ENCODE measurements at places on chromosomes 13 and 19. TPM values are rescaled to one million over a fixed set of nuclear protein-coding genes. Genes with fewer than 3 reads are reported as not detected.

CEACAM3 gene
- not detected for total RNA-seq

SULT2B1 gene
- not detected for total RNA-seq

SIGLEC8 gene
- not detected for total RNA-seq

CPAMD8 gene
- total RNA-seq = 0.19 TPM

NCAN gene
- total RNA-seq = not detected

IGSF23 gene
- 0.19 TPM for total RNA-seq

PEX11G gene
- 6.2 TPM for total RNA-seq

FPR3 gene
- total RNA-seq = not detected

PODNL1 gene
- 0.58 TPM for total RNA-seq

TIMM29 gene
- total RNA-seq = 41.4 TPM

TRPC4 gene
- total RNA-seq = 59.2 TPM

CNMD gene
- total RNA-seq = not detected

HMG20B gene
- total RNA-seq = 72.5 TPM

BRCA2 gene
- 11.5 TPM for total RNA-seq
